RKO (cell line): ENCODE measurements at places on chromosomes 6 and 20.
A peak's percentile ranks its signal among the peaks of the same experiment; 100 is the strongest.

- DNase-seq: no peak
Measured at GRCh38 chr6:154247119-154247861, 109.3 kb downstream of the IPCEF1 start.

DNA sequence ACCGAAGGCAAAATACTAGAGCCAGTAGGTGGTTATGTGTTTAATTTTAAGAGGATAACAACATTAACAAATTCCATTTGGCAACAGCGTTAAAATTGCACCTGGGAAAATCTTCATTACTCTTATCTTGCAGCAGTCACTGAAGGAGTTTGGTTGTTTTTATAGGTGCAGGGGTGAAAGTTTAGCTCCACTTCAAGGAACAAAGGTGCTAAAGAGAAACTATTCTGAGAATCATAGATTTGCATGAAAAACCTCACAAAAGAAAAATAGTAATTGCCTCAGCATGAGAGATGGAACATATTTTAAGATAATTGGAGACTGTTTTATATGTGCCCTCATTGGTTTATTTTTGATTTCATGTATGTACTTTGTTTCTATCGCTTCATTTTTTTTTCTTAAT is 444.4 kb downstream of the UTRN start:
- no peak for DNase-seq

GRCh38 chr20:23157734-23158133 is 71.6 kb upstream of the CD93 start:
- DNase-seq: no peak

- DNase-seq: no peak
Measured at GRCh38 chr6:21098744-21099143, 494.8 kb upstream of the SOX4 start.

- peak; percentile 56 for DNase-seq
Measured at GRCh38 chr6:52815167-52816092, 11.8 kb upstream of the GSTA1 start.

DNA sequence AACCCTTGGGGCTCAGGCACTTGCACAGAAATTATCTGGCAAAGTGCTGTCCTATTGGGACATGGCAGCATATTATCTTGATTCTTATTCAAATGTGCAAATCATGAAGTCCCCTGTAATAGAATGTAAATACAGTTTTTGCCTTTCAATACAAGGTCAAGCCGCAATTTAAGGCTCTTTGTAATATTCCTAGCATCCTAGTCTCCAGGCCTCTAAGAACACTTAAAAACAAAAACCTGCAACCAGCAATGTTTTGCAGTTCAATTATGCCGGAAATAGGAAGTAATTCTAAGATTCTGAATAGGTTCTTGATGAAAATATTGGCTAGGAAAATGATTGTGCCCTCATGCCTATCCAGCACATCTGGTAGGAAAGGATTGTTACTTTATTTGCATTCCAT is 197.2 kb upstream of the IRAK1BP1 start:
- DNase-seq: no peak

DNA sequence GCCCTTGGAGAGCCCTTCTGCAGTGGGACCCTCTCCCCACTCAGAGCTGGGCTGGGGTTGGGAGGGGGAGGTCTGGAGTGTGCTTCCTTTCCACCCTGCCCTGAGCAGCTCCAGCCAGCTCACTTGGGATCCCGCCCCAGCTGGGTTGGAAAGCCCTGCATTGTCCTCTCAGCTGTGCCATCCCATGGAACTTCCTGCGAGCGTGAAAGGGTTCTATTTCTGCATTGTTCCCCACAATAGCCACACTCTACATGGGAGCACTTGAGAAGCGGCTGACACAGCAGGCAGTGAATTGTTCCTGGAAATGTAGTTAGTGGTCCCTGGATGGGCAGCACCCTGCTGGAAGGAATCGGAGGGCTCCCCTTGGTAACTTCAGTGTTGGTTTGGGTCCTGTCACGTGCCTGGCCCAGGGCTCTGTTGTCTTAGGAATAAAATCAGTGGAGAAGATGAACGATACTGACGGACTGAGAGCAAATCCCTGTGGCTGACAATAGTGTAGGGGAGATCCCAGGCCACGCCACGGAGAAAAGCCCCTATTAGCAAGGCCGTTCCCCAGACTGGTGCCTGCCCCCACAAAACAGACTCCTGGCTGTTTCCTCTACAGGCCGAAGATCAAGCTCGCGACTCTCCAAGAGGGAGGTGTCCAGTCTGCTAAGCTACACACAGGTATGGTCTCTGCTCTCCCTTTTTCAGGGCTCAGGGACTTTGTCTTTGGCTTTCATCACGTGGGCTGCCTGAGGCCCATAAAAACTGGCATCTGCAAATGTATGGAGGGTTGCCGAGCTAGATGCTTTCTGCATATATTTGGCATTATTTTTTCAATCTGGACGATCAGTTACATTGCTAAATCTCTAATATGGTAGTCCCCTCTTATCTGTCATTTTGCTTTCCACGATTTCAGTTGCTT is 18.8 kb downstream of the DNMT3B start:
- no peak for DNase-seq

GRCh38 chr6:14638435-14638905 is 520.9 kb downstream of the CD83 start:
- DNase-seq: no peak

DNA sequence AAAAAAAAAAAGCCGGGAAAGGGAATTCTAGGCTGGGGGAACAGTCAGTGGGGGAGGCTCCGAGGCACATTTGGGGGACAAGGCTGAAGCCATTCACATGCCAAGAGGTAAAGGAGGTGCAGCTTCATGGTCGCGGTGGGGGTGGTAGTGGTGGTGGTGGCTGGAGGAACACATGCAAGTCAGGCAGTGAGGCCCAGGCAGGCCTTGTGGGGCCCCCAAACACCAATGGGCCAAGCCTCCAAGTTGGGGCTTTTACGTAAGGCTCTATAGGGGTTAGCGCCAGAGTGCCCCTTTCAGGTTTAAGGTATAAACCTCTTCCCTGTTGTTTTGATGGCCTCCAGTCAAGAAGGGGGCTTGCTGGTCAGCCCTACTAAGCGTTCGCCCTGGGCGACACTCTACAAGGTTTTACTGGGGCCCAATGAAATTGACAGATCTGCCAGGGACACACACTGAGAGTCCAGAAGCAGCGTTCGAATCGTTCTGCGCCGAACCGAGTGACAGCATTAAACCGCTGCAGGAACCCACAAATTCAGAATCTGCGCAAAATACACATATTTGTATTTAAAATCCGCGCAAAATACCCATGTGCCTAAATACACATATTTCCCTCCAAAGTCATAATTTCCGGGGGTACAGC is 818 bp upstream of the AP5S1 start:
- no peak for DNase-seq

GRCh38 chr6:42556462-42556861 is 7.4 kb upstream of the UBR2 start:
- DNase-seq: no peak

GRCh38 chr6:135228486-135228885 is 47.4 kb downstream of the MYB start:
- DNase-seq: no peak

DNA sequence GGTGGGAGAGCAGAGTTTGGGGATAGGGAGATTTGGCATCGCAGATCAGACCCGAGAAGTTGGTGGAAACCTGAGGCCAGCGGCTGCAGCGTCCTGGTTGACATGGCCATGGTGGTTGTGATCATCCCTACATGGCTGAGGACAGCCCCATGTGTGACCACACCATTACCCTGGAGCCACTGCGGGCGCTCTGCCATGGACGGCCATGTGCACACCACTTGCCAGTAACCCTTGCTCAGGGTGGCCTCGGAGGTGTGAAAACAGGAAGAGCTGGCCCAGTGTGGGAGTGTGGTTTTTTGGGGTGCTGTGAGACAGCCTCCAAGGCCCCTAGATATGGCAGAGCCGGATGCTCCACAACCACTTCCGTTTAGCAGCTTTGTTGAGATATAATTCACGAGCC is 64.4 kb downstream of the TMEM242 start:
- DNase-seq: no peak

GRCh38 chr6:111992851-111993250 is 61.1 kb upstream of the CCN6 start:
- DNase-seq: peak; percentile 16

GRCh38 chr20:44598423-44599305 is 16.3 kb downstream of the PKIG start:
- no peak for DNase-seq

DNA sequence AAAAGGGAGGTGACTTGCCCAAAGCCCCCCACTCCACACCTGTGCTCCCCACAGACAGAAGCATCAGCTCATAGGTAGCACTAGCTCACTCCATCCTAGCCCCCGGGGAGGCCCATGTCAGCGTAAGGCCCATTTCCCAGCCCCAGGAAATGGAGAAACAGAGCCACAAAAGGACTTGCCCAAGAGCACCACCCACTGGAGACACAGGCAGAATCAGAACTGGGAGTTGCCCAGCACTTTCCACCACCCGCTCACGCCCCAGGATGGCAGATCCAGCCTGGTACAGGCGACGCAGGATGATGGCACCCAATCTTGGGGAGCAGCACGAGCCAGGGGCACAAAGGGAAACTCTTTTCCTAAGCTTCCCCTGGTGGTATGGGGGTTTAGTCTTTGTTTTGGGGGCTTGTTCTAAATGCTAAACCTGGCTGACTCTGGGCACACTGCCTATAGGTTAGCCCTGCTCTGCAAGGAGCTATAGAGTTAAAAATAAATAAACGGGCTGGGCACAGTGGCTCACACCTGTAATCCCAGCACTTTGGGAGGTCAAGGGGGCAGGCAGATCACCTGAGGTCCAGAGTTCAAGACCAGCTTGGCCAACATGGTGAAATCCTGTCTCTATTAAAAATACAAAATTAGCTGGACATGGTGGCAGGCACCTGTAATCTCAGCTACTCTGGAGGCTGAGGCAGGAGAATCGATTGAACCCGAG is 11.8 kb downstream of the C20orf203 start:
- DNase-seq: no peak

- DNase-seq: no peak
Measured at GRCh38 chr20:52847731-52848359, 124.3 kb upstream of the TSHZ2 start.

- no peak for DNase-seq
Measured at GRCh38 chr6:8941577-8941976, 506.2 kb upstream of the SLC35B3 start.

- no peak for DNase-seq
Measured at GRCh38 chr6:105069821-105070445, 109.9 kb downstream of the POPDC3 start.

DNA sequence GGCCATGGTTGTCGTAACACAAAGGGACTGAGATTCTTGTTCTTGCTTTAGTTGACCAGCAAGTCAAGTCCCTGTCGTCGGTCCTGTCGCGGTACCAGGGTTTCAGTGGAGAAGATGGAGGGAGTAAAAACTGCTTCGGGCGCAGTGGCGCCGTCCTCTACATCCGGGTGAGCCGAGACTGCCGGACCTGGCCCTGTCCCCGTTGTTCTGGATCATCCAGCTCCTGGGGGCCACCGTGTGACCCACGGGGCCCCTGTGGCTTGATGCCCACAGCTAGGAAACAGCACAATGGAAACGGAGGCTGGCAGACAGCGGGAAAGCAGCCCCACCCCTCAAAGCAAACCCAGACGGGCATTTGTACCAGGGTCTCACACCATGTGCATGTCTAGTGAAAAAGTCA is 15.0 kb downstream of the MTG2 start:
- no peak for DNase-seq

- DNase-seq: no peak
Measured at GRCh38 chr6:13472976-13473767, 14.2 kb downstream of the GFOD1 start.
